ENCODE measurements at places on chromosomes 2 and 18. TPM values are rescaled to one million over a fixed set of nuclear protein-coding genes. Genes with fewer than 3 reads are reported as not detected.

AKAIN1 gene
- total RNA-seq, result not detected

KCNK3 gene
- 14.5 TPM for total RNA-seq

FRZB gene
- total RNA-seq, result 0.91 TPM

DLGAP1 gene
- 42.2 TPM for total RNA-seq

ORC4 gene
- 62.0 TPM for total RNA-seq

SH3BP4 gene
- total RNA-seq, result 86.7 TPM

SERPINB4 gene
- 0.51 TPM for total RNA-seq

KLHL41 gene
- 13.4 TPM for total RNA-seq

- no peak for DNase-seq
Measured at GRCh38 chr18:22831441-22831904, 101.7 kb upstream of the RBBP8 start.

DNA sequence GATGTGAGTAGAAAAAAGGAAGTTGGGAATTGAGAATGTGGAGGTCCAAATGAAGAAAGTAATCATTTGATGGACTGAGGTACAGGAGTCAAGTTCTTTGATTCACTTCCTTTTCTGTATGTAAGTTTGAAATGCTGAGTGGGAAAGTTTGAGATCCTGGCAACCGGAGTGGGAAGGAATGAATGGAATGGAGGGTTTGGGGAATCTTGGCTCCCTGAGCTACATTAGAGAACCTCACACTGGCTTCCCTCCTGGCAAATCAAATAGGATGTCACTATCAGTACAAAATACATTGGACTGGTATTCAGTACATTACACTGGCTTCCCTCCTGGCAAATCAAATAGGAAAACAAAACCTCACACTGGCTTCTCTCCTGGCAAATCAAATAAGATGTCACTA, 9.8 kb upstream of the RNF138 start:
- DNase-seq, result no peak

GRCh38 chr2:156999661-157000060, 257.8 kb upstream of the GALNT5 start:
- no peak for DNase-seq

DNA sequence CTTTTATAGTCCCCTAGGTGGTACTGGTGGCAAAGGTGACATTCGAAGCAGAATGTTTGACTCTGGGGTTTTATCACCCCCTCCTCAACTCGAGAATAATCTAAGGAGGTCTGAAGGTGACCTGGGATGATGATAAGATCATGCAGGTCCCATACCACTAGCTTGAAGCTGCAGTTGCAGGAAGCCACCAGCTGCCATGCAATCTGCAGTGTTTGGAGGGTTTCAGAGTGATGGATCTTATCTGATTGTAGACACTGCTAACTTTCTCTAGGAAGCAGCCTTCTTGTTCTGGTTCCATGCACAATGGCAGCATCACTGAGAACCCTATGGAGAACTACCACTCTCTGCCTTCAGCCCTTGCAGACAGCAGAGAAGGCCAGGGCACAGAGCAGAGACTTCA, 59.4 kb upstream of the LRPPRC start:
- no peak for DNase-seq

- DNase-seq, result no peak
Measured at GRCh38 chr18:31243740-31244512, 74.0 kb upstream of the DSG1 start.

GRCh38 chr2:241850544-241851324, 8.0 kb downstream of the PDCD1 start:
- no peak for DNase-seq

- DNase-seq, result no peak
Measured at GRCh38 chr2:48856144-48856543, 100.6 kb upstream of the LHCGR start.

DNA sequence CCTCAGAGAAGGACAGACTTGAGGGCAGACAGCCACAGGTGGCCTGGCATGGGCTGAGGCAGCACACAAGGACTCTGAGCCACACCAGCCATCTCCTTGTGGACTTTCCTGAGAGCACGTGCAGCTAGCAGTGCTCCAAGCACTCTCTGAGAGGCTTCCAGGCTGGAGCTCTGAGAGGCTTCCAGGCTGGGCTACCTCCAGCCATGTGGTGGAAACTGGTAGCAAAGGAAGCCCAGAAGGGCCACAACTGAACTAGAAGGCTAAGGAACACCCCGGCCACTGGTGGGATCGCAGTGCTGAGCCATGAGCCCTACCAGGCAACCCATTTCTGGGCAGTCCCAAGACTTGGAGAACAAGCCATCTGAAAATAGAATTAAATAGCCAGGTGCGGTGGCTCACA, 39.5 kb downstream of the BCL11A start:
- no peak for DNase-seq

DNA sequence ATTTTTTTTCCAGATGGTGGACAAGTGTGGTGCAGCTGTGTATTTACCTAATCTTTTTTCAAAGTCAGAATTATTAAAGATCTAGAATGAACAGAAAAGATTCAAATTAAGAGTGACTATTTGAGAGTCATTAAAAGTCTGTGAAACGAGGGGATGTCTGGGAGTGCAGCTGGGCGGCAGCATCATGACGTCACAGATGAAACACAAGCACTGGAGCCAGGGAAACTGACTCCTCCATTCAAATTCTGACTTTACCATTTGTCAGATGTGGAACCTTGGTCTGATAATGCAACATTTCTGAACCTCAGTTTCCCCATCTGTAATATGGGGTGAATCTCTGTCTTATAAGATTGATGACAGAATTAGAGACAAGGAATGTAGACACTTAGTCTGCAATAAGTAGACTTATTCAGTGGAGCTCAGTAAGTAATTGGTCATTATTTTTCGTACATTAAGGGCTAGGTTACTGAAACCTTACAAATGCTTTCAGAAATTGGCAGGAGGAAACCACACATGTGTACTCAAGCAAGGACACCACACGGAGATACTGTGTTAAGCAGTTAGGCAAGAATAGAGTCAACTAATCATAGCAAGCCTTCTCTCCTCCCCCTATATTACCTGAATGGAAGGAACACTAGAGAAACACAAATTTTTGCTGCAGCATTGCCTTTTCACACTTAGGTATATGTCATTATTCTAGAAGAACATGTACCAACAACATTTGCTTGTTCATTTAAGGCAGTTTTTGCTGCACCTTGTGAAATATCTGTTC, 27.8 kb upstream of the CXXC1 start:
- DNase-seq, result no peak

- no peak for DNase-seq
Measured at GRCh38 chr2:26184121-26184520, 11.2 kb downstream of the GAREM2 start.

DNA sequence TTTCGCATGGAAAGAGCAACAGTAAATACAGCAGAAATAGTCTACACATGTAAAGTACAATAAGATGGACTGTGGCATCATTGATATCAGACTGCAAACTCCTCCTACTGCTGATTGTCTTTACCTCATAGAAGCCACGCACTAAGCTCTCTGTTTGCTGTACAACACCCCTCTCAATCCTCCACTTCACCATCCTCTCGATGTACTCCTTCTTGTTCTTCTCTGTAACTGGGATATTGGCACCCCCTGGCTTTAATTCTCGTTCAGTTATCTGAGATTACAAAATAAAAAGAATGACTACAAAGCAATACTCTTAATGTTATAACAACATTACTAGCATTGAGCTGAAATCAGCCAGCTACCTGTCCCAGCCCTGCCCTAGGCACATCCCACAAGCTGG, 49.3 kb upstream of the STK17B start:
- no peak for DNase-seq

- DNase-seq, result no peak
Measured at GRCh38 chr2:121272596-121272995, 12.4 kb downstream of the TFCP2L1 start.

DNA sequence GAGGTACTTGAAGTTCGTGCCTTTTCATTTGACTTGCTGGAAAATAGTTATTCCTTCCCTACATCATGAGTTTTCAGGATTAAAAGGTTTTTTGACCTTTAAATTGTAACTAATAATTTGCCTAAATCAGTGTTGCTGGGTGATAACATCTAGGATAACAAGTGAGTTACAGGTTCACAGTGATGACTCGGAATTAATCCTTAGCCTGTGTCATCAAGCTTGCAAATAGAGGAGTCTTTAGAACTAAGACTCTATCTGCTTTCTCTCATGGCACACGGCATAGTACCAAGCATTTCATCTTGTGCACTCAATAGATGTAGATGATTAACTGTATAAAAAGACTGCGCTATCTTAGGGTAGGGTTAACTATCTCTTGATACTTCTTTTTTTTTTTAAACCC, 79.5 kb downstream of the CAMKMT start:
- DNase-seq, result no peak

- DNase-seq, result no peak
Measured at GRCh38 chr18:9653390-9653789, 39.0 kb upstream of the PPP4R1 start.
